ENCODE measurements at places on chromosomes 7 and 10.

- no peak for DNase-seq
These were observed 250.8 kb upstream of the MBL2 start for GRCh38 chr10:53023411-53023810.

GRCh38 chr7:35422715-35423114 is 168.8 kb upstream of the TBX20 start:
- DNase-seq: no peak

DNA sequence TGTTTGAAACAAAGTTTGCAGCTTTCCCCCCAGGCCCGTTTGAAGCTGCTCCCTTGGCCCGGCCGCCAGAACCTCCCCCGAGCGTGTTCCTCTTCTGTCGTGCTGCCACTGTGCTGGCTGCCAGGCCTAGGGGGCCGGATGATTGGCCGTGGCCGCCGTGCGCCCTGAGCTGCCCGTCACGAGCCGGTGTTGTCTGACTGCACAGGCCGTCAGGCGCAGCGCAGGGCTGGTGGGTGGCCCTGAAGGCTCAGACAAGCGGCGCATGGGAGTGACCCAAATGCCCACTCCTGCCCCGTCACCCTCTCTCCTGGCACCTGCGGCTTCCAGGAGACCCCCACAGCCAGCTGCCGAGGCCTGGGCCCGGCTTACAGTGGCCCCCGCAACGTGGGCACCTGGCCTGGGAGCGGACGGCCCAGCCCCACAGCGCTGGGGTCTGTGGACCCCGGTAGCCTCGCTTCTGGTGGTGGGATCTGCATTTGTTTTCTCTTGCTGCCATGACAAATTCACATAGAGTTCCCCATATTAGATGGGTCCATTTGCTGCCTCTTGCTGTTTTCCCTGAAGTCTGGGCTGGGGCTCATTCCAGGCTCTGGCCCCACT is 13.1 kb downstream of the JAKMIP3 start:
- no peak for DNase-seq

GRCh38 chr10:69840773-69841172 is 39.1 kb downstream of the COL13A1 start:
- DNase-seq: no peak

DNA sequence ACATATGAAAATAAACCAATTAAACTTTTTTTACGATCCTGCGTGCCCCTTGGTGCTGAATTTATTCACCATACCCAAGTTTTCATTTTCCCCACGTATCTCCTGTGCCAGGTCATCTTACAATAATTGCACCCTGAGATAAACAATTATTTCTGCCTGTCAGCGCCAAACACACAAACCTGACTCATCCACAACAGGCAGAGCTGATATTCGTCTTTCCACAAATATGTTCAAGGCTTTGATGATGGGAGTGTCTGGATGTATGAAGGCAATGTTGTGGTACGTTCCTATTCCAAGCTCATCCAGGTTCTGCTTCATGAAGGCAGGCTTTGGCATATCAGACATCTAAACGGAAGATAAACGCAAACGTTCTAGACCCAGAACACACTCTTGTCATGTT is 45.8 kb upstream of the RHEB start:
- DNase-seq: peak; percentile 19

DNA sequence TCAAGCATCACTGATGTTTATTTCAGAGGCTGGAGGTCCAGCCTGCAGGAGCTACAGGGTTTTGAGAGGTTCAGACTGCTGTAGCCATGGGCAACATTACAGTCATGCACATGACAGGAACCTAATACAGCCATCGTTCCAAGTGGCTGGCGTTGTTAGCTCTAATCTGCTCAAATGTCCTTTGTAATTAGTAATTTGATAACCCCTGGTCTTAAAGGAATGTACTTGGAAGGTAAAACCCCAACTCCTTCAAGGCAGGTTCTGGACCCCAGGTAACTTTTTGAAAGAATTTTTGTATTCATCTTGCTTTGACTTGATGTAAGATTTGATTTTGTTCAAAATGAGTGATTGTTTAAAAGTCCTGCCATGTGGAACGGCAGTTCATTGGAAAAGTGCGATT is 34.7 kb upstream of the FOXI2 start:
- no peak for DNase-seq

- DNase-seq: no peak
These were observed 256.9 kb downstream of the STK31 start for GRCh38 chr7:23966941-23967340.

- no peak for DNase-seq
These were observed 122.2 kb upstream of the SP4 start for GRCh38 chr7:21305455-21306235.

- no peak for DNase-seq
These were observed 101.4 kb downstream of the MICU1 start for GRCh38 chr10:72524489-72524888.

DNA sequence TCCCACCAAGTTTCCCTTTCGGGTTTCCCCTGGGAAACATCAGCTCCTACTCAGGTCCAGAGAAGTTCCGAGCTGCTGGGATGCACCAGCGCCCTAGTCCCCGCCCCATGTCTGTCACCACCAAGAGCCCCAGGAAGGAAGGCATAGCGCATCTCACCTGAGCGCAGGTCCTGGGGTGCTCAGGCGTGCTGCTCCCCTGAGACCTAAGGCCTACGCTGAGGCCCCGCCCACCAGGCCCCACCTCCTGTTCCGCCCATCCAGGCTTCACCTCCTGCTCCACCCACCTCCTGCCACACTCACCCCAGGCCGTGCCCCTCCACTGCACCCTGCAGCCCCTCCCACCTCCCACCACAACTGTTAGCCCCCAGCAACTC is 1.2 kb upstream of the TFR2 start:
- no peak for DNase-seq

GRCh38 chr7:47714669-47715607 is 133.0 kb upstream of the TNS3 start:
- no peak for DNase-seq

GRCh38 chr7:107580716-107581383 is 804 bp downstream of the BCAP29 start:
- no peak for DNase-seq

GRCh38 chr7:68866200-68866570 is 732.1 kb upstream of the AUTS2 start:
- no peak for DNase-seq

DNA sequence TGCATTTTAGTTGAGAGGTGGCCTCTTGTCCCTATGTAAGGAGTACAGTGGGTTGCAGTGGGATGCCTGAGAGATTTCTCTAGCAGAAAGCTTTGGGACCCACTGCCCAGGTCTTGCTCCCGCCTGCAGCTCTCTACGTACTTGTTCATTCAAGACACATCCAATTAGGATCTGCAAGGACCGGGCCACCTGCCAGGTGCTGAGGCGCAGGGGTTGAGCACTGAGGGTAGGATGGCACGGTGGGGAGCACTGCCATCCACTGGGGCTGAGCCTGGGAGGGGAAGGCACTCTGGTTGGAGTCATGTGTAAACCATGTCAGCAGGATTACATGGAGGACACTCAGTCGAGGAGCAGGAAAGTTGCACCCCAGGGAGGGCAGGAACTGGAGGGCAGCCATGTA is 191.1 kb upstream of the GRB10 start:
- no peak for DNase-seq

- peak; percentile 27 for DNase-seq
These were observed 49.0 kb upstream of the STK17A start for GRCh38 chr7:43533801-43534479.

GRCh38 chr10:100872034-100872791 is 40.5 kb upstream of the SLF2 start:
- peak; percentile 69 for DNase-seq

DNA sequence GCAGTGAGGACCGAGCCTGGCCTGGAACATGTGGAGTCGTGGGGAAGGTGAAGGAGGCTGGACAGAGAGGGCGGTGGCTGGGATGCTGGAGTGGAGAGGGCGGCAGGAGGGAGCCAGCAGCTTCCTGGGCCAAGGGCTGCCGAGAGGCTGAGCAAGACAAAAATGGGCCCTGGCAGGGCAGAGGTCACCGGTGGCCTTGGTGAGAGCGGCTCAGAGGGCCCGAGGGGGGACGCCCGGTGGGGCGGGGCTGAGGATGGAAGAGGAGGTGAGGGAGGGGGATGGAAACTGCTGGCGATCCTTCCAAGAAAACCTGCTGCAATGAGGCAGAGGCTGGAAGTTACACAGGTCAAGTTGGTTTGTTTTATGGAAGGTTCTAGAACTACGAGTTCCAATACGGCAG is 69.5 kb downstream of the ELFN1 start:
- no peak for DNase-seq

DNA sequence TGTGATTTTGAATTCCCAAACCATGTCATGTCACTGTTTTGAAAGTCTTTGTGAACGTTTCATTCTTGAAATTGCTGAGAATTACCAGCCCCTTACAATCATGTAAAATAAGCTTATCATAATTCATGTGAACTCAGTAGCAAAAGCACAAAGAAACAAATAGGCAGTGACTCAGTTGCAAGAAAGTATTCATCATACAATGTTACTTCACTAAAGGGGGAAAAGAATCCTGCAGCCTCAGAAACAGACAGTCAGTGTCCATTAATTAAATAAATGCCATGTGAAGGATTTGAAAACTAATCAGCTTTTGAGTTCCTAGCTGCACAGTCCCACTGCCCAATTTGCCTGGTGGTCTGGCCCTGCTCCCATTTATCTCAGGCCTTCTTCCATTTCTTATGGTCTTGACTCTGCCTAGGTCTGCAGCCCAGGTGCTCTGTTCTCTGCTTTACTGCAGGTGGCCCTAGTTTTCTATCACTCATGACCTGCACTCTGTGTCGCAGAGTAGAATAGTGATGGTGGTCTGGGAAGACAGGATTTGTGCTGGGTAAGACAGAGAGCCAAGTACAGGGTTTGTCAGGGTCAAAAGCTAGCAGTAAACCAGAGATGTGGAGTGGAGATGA is 99.7 kb downstream of the PLCE1 start:
- DNase-seq: no peak

- no peak for DNase-seq
These were observed 157.4 kb upstream of the LYZL2 start for GRCh38 chr10:30786906-30787305.

- DNase-seq: no peak
These were observed 11.0 kb upstream of the NUB1 start for GRCh38 chr7:151330661-151331060.

GRCh38 chr7:90022213-90022612 is 132.1 kb upstream of the STEAP1 start:
- no peak for DNase-seq

DNA sequence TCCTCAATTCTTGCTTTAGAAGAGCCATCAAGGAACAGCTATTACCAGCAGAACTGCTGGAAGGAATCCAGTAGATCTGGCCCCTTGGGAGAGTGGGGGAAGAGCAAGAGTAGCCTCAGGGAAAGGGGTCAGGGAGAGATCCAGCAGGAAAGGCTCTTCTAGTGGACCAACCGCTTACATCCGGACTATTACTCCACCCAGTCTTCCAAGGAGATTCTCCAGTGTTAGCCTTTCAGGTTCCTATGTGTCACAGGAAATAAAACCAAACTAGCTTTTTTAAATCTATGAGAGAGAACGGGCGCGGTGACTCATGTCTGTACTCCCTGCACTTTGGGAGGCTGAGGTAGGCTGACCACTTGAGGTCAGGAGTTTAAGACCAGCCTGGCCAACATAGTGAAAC is 34.3 kb downstream of the TET1 start:
- DNase-seq: peak; percentile 25

DNA sequence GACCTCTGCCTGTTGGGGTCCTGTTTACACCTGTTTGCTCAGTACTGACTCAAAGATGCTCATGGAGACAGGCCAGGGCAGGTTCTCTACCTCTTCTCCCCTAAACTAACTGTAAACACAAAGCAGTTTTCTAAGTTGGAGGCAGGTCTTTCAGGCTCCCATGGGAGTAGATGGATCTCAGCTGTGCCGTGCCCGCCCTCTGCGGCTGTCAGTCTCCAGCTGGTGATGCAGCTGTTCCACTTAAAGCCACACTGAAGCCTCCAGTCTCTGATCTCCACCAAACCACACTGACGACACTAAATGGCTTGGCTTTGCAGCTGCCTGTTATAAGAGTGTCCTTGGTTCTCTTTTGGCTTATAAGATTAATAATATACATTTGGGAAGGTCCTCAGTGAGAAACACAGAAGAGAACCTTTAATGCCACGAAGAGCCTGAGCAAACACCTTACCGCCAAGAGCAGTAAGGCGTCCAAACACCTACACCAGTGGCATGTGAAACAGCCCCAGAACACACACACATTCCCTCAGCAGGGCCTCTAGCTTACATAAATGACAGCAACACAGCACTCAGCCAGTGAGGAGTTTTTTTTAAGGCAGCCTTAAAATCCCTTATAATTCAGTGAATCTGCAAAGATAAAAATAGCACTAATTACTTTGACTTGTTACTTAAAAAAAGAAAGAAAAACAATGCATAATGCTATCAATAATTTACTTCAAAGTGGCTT is 60.4 kb upstream of the KCNIP2 start:
- no peak for DNase-seq

GRCh38 chr10:33653584-33654367 is 319.3 kb upstream of the NRP1 start:
- peak; percentile 12 for DNase-seq

- DNase-seq: no peak
These were observed 80.2 kb upstream of the GTF2IRD1 start for GRCh38 chr7:74373536-74373935.

GRCh38 chr7:21412957-21413356 is 14.9 kb upstream of the SP4 start:
- no peak for DNase-seq

DNA sequence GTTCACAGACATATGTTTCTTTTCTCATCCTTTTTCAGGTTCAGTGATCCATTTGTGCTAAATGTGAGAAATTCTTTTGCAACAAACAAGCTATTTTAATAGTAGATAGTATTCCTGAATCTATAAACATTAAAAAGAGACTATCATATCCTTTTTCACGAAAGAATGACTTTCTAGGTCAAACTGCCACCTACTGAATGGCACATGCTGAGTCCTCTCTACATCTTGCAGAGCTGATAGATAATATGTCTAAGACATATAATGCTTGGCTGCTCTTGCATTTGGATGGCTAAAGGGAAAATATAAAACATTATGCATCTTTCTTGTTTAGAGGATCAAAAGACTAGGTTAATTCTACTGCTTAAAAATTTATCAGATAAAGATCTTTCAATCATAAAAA is 114.1 kb upstream of the SLC26A5 start:
- no peak for DNase-seq

- peak; percentile 20 for DNase-seq
These were observed 245.4 kb upstream of the GALNT17 start for GRCh38 chr7:70886547-70886946.

- DNase-seq: no peak
These were observed 118.7 kb upstream of the NEBL start for GRCh38 chr10:21015851-21016250.
